Mesendoderm (in vitro differentiated cells): ENCODE measurements at places on chromosomes 2 and 18.

- DNase-seq: no peak
Measured at GRCh38 chr2:135701442-135701841, 40.2 kb upstream of the UBXN4 start.

- DNase-seq: no peak
Measured at GRCh38 chr2:1744151-1744445, 217 bp downstream of the PXDN start.

DNA sequence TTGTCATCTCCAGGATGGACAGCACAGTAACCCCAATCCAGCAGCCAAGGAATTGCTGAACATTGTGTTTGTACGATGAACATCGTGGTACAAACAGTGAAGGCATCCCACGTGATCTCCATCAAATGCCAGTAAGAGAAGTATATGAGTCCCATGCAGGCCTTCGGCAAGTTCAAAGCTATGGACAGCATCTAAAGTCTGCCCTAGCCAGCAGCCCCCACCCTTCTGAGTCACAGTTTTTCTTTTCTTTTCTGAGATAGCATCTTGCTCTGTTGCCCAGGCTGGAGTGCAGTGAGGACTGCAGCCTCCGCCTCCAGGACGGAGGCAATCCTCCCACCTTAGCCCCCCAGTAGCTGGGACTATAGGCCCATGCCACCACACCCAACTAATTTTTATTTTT, 71.0 kb upstream of the SRD5A2 start:
- DNase-seq: no peak

DNA sequence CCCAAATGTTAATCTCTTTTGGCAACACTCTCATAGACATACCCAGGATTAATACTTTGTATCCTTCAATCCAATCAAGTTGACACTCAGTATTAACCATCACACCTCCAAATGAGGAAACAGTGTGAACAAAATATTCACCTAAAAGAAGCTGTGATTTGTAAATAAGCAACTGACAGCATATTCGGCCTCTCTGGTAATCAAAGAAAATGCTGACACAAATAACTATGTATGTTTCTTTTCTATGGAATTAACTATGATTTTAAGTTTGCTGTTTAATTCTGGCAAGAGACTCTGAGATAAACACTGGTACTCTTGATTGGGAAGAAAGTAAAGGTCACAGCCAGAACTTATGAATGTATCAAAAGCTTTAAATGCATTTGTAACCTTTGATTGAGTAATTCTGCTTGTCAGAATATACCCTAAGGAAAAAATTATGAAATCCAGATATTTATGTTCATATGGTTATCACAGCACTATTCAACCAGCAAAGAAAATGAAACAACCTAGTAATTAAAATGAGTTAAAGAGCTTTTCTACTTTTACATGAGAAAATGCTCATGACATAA, 3.6 kb upstream of the GYPC start:
- DNase-seq: no peak

DNA sequence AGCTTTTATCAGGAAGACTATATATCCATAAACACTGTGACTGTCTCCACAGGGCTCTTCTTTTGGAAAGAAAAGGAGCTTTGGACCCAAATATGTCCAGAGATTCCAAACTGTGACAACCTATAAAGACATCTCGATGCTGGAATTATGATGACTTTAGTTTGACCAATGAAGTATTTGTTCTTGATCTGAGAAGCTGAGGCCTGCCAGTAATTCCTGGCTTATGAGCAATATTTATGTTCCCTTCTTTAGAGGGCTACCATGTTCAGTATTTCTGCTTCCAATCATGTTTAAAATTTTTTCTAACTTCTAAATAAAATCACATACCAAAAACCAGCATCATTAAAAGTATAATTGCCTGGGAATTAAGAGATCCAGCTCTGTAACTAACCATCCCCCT, 41.1 kb downstream of the FEZ2 start:
- no peak for DNase-seq

- DNase-seq: peak; percentile 89
Measured at GRCh38 chr2:58428096-58429013, 187.2 kb upstream of the FANCL start.

GRCh38 chr18:79191956-79192355, 122.8 kb downstream of the ATP9B start:
- no peak for DNase-seq

- peak; percentile 38 for DNase-seq
Measured at GRCh38 chr2:21067859-21068537, 24.1 kb upstream of the APOB start.

DNA sequence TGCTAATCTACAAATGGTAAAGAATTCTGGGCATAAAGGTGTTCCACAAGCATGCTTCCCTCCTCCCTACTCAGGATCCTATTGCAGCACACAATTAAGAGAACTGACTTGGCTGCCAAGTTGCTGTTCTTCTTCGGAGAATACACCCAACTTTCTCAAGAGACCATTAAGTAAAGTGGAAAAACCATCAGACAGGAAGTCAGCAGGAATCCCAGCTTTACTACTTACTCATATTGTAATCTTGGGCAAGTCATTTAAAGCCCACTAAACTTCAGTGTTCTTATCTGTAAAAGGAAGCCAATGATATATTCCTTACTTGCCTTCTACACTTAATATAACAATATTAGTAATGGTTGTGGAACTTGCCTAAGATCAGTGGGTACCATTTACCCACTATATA, 37.8 kb downstream of the PSTPIP2 start:
- no peak for DNase-seq

DNA sequence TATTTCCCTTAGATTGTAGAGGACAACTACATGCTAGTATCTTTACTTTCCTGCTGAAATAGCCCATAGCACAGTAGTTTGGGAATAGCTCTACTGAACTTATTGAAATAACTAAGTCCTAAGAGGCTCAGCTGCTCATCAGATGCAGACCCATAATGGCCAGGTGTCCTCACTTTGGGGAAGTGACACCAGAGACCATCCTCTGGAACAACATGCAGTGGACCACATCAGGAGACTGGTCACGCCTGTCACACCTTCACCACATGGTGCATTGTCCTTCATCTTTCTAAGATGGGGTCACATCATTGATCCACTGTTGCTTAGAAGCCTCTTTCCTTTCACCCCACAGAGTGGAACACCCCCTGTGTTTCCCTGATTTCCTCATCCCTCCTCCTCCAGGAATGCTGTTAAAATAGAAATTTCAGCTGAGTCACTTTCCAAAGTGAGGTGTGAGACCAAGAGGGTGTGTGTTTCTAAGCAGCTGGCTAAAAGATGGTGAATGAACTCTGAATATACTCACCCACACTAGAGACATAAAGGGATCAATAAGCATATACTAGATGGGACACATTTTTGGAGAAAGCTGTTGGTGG, 215.2 kb upstream of the LRRTM1 start:
- peak; percentile 22 for DNase-seq

GRCh38 chr18:73840319-73840945, 307.2 kb downstream of the FBXO15 start:
- no peak for DNase-seq

DNA sequence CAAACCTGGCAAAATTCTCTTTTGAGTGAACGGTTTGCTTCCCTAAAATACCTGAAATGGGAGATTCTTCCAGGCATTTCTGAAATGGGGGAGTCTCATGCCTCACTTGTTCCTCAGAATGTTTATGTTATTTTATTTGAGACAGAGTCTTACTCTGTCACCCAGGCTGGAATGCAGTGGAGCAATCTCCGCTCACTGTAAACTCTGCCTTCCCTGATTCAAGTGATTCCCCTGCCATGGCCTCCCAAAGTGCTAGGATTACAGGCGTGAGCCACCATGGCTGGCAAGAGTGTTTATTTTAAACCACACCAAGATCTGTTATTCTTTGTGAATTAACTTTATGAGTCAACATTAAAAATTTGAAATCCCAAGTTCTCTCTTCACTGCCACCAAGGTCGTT, 6.4 kb upstream of the FHL2 start:
- no peak for DNase-seq

DNA sequence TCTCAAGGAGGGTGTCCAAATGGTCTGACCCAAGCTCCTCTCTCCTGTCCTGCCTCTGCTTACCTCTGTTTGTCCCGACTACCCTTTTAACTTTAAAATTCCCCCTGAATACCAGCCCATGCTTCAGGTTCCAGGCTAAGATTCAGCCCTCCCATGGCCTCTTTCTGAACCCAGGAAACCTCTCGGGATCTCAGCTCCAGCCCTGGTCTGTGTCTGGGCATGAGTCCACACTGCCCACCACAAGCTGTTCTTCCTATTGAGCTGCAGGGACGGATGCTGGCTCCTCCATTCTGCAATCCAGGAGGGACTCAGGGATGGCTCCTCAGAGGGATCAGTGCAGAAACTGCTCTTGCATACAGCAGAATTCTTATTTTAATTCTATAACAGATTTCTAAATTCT, 78.9 kb downstream of the MYT1L start:
- no peak for DNase-seq

DNA sequence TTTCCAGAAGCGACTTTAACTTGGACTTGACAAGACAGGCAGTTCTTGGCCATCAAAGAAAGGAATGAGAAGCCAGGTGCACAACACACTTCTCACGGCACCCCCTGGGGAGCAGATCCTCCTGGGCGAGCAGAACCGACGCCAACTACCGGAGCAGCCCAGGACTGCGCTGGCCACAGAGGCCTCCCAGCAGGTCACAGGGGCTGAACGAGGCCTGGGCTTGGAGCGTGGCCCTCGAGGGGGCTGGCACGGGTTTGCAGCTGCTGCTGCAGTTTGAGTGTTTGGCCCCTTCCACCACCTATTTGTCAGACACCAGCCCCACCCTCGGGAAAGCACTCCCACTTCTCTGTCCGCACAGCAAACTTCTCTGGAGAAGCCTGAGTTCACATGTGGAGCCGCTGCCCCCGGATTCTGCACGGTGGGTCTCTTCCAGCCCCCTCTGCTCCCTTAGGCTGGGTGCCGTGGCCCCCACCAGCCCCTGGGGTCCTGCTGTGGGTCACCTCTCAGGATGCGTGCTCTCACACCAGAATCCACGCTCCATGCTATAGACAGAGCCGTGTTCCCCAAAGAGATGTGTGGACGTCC, 306.7 kb upstream of the SALL3 start:
- no peak for DNase-seq

- peak; percentile 56 for DNase-seq
Measured at GRCh38 chr2:25341753-25342371, at the start of gene DNMT3A. TSS of gene DNMT3A (minus strand) at chr2:25341925. CDS start at chr2:25313984, 27,941 bp downstream.

GRCh38 chr2:133791191-133791590, 222.9 kb upstream of the NCKAP5 start:
- DNase-seq: peak; percentile 65

DNA sequence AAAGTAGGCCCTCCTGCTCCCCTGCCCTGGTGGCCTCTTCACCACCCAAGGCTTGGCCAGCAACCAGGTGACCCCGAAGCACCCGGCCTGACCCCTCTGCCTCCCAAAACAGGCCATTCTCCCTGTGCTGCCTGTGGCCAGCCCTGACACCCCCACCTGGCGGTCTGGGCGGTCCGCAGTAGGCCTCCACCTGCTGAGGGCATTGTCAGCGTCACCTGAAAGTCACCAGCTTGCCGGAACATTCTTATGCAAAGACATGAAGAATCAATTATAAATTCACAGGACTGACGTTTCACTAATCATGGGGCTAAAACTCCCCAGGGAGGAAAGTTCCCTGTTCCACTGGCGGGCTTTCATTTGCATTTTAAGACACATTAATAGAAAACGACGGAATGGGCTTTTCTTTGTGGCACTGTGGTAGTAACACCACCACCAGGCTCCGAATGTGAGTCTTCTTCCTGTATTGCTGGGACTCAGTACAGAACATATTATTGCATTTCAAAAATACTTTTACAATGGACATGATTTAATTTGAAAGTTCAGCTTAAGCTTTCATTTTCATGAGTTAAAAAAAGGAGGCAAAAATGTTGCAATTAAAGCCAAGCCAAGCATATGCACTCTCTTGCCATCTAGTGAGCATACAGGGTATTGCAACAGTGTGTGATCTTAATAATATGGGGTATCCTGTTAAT, 57.4 kb downstream of the ADI1 start:
- DNase-seq: peak; percentile 45

DNA sequence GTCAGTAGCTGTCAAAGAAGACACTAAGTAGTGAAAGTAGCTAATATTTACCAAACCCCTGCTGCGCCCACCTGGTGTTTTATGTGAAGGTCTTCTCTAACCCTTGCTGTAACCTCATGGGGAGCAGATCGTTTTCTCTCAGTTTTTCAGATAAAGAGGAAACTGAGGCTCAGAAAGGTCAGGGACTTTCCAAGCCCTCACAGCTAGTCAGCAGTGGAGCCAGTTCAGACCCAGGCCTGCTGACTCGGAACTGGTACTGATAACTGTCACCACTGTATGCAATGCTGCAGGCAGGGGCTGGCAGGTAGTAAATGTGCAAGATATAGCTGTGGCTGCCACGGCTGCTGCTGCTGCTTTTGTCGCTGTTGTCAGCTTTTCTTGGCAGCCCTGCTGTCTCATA, 69.1 kb downstream of the LRRFIP1 start:
- DNase-seq: no peak

DNA sequence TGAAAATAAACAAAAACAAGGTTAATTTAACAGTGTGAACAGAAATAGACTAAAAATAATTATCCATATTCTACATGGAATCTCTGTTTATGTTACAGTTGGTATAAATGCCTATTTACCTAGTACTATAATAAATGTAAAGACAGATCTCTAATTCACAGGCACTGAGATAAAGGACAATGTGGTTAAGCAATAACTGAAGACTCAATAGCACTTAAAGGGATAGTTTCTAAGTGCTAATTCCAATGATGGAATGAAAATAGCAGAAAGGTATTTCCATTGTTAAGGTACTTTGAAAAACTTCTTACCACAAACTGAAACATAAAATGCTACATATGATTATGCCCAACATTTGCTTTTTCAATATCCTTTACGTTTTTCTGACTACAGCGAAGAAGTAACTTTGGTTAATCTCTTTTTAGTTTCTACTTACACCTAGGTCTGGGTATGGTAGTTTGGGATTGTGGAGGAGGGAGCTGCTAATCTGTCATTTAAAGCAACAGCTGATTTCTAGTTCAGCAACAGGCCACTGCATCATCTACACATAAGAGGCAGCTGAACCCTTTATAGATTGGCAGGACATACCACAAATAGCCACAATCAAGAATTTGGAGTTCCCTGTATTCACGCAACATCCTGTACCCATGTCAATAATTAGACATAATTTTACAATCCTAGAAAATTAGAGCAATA, 27.2 kb downstream of the MAP4K3 start:
- no peak for DNase-seq

GRCh38 chr18:46319783-46320182, 215.6 kb downstream of the HAUS1 start:
- DNase-seq: no peak
